T follicular helper cell (primary cell): ENCODE measurements at places on chromosomes 11 and 22.

- no peak for DNase-seq
These were observed 12.0 kb downstream of the IL18BP start for GRCh38 chr11:72010529-72011233.

GRCh38 chr11:42412590-42412989, 899.2 kb upstream of the API5 start:
- DNase-seq = no peak

DNA sequence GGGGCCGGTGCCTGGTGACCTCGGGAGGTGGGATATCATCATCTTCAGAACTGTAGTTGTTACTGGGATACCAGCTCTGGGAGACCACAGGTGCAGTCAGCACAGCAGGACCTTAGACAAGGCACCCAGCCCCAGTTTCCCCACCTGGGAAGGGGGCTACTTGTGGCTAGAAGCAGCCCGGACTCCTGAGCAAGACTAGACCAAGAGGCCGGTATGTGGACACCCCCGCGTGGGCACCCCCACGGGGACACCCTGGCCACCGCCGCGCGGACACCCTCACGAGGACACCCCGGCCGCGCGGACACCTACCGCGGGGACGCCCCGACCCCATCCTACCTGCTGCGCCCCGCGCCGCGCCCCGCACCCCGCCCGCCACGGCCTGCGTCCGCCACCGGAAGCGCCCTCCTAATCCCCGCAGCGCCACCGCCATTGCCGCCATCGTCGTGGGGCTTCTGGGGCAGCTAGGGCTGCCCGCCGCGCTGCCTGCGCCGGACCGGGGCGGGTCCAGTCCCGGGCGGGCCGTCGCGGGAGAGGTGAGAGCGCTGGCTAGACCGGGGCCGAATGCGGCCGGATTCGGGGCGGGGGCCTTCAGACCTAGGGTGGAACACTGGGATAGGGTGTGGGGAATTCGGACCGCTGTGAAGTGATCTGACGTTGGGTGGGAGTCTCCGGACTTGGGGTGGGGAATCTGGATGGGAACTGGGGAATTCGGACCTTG, at the start of the genes COMT and TXNRD2:
COMT (plus strand) TSS at position 408 of the 718 bp plus-strand sequence. CDS start 20,755 bp downstream, outside the sequence.
TXNRD2 (minus strand) TSS at position 454 of the 718 bp plus-strand sequence; CDS start at position 439, 15 bp downstream.
- DNase-seq = peak; percentile 48

DNA sequence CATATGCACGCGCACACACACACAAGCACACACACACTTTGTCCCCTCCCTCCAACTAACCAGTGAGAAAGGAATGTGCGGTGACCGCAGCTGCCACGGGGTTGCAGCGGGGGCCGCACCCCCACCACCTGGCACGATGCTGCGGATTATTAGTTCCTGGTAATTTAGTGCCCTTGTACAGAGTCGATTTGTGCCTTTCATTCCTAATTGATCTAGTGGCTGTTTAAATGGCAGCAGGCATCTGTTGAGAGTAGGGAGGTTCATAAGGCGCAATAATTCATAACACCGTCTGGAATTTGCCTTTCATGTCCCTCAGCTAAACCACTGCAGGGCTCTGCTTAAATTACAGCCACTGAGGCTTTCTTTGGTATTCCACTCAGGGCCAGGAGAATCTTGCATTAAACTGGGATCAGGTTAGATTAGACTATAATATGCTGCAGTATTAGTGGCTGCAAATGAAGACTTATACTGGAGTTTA, 113.7 kb downstream of the FEZ1 start:
- DNase-seq = no peak

DNA sequence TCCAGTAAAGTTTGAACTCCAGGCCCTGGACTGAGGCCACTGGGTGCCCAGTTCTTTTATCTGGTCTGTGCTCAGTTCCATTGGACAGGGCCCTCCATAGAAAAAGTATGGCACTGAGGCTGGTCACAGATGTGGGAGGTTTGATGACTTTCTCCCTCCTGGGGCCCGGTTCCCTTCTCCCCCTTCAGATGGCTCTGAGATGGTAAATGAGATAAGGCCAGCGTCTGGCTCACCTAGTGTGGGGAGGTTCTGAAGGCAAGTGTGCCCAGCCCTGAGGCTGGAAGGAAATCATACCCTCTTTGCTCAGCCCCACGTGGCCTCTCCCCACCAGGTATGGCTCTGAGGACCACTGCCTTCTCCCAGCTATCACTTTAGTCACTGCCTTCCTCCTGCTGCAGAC, 1.5 kb upstream of the CLDN5 start:
- DNase-seq = no peak

GRCh38 chr11:17528181-17528691, 16.0 kb downstream of the USH1C start:
- no peak for DNase-seq

DNA sequence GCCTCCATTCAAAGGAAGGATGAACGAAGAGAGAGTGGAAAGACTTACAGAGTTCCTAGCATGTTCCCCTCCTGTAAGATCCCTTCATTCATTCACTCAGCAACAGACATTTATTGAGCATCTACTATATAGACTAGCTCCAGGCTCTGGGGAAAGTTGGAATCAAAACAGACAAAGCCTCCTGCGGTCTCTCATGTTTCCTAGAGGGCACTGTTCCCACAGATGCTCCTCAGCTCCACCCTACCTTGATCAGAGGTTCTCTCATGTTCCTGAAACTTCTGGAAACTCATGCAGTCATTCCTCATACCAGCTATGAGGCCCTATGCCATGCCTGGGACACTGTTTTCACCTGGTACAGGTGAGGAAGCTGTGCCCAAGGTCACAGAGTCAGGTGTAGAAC, 11.1 kb downstream of the ALX4 start:
- no peak for DNase-seq

DNA sequence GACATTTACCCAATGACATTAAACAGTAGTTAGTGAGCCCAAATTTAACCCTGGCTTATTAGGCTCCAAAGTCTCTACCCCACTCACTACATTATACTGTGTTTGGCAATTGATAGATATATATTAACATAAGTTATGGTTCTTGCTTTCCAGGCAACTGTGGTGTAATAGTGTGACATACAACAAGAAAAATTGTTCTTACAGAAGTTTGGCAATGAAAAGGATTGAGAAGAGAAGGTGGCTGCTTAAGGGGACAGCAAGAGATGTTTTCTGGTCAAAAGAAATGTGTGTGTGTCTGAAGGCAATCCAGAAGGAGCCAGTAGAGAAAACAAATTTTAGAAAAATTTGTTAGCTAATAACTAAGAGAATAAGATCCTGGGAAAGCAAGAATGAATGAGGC, 132.4 kb downstream of the SWAP70 start:
- no peak for DNase-seq

DNA sequence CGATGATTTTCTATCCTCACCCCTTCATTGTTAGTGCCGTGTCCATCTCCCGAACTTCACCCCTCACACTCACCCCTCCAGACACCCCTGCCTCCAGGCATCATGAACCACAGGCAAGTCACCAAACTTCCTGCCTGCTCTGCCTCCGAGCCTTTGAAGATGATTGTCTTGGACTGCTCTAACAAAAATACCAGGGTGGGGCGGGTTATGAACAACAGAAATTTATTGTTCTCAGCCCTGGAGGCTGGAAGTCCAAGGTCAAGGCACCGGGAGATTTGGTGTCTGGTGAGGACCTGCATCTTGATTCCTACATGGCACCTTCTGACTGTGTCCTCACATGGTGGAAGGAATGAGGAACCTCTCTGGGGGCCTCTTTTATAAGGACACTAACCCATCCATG, 1508.3 kb downstream of the TBC1D22A start:
- no peak for DNase-seq

GRCh38 chr11:47587723-47588326, 1.3 kb downstream of the FAM180B start:
- DNase-seq = no peak

GRCh38 chr22:28118957-28119631, 200.0 kb upstream of the PITPNB start:
- no peak for DNase-seq

- DNase-seq = no peak
These were observed 174.7 kb downstream of the IGLL1 start for GRCh38 chr22:23405366-23405851.

GRCh38 chr11:12799334-12799835, 125.2 kb downstream of the TEAD1 start:
- DNase-seq = no peak

DNA sequence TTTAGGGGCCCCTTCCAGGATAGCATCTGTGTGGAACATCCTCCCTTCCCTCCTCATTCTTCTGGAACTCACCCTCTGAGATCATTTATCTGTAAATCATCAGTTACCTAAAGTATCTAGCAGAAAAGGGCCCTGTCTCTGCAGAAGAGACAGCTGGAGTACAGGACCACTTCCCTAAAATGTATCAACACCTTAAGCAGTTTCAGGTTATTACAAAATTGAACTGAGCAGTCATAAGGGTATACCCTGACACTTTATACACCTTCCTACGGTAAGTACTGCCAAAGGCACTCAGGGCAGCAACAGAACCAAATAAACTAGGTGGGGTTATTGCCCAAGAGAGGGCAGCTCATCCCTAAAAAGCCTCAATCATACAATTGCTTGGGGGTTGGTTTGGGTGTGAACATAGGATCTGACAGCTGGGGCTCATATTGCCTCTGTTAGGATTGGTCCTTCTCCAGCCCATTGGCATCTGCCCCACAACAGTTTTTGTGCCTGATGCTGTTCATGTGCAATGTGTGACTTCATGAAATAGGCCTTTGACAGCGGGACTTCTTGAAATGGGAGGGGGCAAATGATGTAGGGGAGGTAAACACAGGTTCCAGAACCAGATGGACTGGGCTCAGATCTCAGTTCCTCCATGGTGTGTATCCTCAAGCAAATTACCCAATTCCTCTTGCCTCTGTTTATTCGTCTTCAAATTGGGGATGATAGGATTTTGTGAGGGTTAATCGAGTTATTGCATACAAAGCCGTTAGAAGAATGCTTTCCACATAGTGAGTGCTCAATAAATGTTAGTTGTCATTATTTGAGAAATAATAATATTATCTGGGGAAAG, 2.9 kb downstream of the POU2AF3 start:
- DNase-seq = no peak

- no peak for DNase-seq
These were observed 15.5 kb upstream of the MMP1 start for GRCh38 chr11:102813484-102813883.

- no peak for DNase-seq
These were observed 41.3 kb downstream of the LRRC32 start for GRCh38 chr11:76629116-76629852.

DNA sequence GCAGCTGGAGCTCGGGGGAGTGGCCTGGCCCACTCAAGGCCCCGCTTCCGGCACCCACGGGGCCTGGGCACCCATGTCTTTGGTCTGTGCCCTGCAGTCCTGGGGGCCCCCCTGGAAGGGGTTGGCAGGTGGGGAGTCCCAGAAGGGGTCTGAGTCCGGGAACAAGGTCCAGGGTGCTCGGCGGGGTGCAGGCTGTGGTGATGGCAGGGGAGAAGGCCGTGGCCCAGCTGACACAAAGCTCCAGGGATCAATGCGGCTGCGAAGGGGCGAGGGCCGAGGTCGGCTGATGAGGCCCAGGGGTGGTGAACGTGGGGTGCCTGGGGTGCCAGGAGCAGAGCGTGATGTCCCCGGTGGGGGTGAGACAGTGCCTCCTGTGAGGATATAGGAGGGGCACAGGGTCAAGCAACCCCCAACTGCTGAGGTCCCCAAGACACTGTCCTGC, 2.7 kb upstream of the KCNK7 start:
- no peak for DNase-seq

GRCh38 chr11:15815246-15816195, 540.8 kb downstream of the SOX6 start:
- no peak for DNase-seq

GRCh38 chr11:27218421-27219038, 144.5 kb downstream of the CCDC34 start:
- DNase-seq = no peak

DNA sequence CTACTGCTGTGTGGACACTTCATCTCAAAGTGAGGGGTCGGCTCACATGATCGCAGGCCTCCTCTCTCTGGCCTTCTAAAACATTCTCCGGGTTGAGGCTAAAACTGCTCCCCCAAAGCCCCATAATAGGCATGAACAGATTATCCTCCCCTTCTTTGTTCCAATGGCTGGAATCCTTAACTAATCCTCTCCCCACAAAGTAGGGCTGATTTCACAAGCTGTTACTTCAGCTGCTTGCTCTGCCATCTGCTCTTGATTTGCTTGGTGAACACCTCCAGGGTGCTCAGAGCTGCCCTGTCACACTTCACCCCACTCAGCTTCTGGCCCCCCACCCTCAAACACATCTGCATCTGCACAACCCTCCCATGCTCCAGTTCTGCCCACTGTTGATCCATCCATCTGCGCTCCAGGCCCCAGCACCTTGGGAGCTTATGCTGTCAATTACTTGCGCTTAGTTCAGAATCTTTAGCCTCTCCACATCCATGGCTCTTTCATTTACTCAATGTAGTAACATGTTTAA, 173.1 kb upstream of the API5 start:
- DNase-seq = no peak

DNA sequence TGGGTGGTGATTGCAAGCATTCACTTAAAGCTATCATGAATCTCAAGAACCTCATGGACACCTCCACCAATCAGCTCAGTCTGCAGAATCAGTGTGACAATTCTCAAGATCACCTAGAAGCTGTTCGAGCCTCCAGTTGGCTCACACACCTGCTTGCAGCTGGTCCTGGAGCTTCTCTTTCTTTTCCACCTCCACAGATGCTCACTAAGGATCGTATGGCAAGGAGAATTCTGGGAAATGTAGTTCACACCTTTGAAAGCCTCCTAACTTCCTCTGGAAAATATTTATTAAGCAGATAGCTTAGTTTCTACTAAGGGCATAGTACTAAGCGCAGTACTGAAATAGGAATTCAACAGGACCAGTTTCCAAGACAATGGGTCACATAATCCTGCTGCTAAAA, 26.2 kb downstream of the FSHB start:
- DNase-seq = no peak

DNA sequence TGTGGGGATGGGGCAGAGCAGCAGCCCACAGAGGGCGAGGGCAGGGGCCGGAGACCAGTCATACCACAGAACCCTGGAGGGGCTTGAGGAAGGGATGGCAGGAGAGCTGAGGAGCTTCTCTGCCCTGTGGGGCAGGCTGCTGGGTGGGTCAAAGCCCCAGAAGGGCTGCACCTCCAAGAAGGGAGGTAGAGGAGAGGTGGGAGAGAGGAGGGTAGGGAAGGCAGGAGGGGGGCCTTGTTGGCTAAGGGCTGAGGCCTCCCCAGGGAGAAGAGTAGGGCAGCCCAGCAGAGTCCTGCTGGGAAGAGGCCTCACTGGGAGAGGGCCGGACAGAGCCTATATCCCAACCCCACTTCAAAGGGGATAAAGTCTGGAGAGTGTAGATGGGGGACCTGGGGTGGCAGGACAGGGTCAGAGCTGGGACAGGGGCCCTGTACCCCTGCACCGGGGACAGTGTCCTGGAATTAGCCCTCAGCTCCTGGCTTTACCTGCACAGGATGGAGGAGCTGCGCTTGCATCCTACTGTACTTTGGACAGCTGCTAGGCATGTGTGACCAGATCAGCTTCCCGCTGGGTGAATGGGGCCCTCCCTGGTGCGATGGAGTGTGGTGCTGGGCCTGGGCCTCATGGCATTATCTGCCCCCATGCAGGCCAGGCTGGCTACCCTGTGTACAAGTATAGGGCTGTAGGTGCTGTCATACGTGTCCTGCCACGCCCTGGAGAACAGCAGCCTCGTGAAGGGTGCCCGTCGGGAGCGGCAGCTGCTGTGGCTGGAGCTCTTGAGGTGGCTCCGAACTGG, 7.3 kb downstream of the DGCR6L start:
- DNase-seq = no peak
